Anterior cingulate cortex (tissue), 58 donors: ENCODE measurements at places on chromosomes 3 and 15.

DNA sequence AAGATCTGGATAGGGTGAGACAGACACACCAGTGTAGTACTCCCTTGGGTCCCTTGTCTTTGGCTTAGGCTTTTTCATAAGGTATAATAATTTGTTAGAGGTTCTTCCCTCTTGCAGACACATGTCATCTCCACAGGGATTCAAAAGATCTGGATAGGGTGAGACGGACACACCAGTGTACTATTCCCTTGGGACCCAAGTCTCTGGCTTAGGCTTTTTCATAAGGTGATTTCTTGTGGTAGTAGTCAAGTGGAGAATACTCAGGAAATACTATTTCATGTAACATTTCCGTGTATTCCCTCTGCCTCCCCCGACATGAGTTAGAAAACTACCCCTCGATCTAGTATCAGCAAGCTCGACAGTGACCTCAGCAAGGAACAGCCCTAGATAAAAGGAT, 954 bp upstream of the MAPKBP1 start:
- no peak for DNase-seq

DNA sequence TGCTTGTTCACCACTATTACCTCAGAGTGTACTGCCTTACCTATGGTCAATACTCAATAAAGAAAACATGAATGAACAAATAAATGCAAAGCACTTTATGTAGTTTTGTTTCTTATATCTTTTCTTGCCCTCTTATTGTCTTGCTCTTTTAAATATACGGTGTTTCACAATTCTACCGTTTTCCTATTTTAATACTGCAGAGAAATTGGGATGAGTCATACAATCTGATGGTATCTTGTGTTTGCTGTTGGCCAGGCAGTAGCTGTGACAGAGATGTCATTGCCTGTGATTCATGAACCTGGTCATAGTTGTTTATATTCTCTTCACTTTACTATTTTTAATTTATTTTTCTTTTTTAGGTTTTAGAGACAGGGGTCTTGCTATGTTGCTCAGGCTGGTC, 48.3 kb downstream of the SERP1 start:
- DNase-seq, result no peak

DNA sequence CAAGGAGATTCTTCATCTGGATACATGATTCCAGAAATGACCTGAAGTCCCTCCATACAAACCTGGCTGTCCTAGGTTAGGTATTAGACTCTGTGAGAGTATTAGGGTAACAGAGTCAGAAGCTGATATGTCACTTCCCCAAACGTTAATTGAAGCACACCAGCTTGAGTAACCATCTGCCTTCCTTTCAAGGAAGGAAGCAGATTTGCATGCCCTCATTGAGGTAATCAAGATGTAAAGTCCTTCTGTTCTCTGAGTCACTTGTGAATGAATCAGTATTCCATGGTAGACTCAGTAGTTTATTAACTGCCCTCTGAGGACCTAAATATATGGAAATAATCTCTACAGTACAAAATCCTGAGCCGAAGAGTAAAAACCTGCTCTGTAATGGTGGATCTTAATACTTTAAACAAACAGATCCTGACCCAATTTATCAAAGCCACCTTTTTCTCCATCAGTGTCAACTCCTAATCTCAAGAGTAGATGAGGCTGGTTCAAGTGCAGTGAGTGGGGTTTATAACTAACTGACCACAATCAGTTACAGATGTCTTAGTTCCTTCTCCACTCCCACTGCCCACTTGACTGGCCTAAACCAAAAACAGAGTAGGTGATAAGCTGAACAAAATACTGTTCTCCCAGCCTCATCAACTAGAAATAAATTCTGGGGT, 246.2 kb upstream of the CHRM5 start:
- no peak for DNase-seq

DNA sequence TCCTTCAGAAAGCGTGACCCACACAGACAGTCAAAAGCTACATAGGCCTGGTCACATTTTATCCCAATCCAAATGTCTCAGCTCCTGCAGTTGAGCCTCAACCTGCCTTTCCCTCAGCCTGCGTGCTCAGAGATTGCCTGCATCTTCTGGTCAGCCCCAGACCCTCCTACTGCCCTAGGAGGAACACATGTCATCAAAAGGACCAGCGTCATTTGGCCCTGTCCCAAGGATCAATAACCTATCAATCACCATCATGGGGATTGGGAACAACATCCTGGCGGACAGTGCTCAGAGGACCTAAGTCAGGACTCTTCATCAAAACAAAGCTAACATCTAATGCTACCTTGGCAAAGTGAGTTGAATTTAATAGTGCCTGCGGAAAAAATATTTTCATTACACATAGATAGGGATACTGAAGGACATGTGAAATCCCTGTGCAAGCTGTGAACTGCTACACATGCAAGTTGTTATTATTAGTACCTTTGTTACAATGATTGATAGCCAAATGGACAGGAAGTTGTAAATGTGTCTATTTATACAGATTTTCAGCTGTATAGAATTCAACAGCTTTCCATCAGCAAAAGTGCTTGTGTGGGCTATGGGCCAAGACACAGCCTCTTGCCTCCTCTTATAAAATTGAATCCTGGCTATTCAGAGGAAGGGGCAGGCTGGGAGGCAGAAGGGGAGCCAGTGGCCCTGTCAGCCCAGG, 47.7 kb downstream of the UMPS start:
- DNase-seq, result no peak

- no peak for DNase-seq
These were observed 247.7 kb downstream of the ZBTB20 start for GRCh38 chr3:114899186-114899931.

GRCh38 chr3:100425316-100425715, 24.0 kb downstream of the LNP1 start:
- no peak for DNase-seq

GRCh38 chr3:53259427-53260259, 3.8 kb upstream of the TKT start:
- no peak for DNase-seq

DNA sequence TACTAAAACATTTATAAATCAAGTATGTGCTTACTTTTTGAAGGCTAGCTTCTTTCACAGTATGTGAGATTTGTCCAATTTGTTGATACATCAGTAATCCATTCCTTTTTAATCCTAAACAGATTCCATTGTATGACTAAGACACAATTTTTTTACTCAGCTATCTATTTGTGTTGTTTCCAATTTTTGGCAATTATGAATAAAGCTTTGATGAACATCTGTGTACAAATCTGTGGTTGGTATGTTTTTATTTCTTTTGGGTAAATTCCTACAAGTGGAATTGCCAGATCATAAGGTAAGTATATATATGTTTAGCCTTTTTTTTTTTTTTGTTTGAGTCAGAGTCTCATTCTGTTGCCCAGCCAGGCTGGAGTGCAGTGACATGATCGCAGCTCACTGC, 56.2 kb upstream of the VEPH1 start:
- no peak for DNase-seq
